ENCODE measurements at places on chromosomes 7 and 10.
A peak's percentile ranks its signal among the peaks of the same experiment; 100 is the strongest.

DNA sequence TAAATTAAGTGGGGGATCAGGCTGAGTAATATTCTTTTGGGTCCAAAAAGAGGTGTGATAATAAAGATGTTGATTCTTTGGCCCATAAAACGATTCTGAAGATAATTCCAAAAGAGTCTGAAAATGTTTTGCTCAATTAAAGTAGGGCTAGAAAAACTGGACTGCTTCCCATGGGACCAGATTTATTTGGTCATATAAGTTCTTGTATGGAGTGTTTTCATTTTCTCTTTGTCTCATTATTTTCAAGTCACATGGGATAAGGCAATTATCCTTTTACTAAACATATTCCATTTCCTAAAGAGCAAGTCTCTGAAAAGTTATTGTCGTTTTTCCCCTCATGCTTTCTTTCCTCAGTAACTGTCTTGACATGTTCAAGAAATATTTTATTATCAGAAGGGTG, 41.5 kb downstream of the CDK6 start:
- DNase-seq, result no peak

- no peak for DNase-seq
These were observed 150.2 kb upstream of the INSYN2A start for GRCh38 chr10:127346604-127347003.

DNA sequence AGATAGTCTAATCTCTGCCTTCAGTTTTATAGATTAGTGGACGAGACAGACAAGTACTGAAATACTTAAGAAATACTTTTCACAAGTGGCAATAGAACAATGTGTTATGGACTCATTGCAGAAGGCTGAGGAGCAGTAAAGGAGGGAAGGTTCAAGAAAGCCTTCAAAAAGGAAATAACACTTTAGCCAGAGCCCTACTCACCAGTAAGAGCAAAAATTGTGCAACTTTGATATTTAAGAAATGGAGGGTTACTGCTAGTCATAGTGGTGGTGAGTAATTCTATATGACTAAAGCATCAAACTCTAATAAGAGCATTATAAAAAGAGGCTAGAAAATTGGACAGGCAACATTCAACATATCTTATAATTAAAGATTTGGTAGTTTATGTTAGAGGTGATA, 28.8 kb downstream of the PTPN12 start:
- DNase-seq, result no peak

DNA sequence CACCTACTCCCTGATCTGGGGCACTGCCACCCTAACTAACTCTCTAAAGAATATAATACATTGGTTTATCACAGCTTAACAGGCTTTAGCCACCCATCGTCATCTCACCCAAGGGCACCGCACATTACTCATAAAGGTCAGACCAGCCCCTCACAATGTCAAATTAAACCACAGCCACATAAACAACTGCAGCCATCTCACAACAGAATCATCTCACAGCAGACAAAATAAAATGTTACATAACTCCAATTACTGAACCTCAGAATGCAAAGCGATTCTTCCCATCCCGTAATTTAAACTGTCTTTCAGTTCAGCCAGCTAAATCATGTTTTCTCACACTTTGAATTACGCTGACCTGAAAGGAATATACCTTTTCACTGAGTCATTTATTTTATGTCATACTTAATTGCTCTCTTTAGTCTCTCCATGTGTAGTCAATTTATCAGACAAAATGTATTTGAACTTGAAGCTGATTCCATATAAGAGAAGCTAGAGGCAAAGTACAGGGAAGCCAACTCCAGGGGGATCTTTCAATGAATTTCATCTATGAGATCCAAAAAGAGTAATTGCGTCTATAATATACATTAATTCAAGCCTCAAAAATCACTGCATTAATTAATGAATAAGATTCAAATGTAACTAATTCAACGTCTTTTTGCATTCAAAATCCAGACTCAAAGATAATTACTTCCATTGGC, 96.9 kb upstream of the NEBL start:
- no peak for DNase-seq

DNA sequence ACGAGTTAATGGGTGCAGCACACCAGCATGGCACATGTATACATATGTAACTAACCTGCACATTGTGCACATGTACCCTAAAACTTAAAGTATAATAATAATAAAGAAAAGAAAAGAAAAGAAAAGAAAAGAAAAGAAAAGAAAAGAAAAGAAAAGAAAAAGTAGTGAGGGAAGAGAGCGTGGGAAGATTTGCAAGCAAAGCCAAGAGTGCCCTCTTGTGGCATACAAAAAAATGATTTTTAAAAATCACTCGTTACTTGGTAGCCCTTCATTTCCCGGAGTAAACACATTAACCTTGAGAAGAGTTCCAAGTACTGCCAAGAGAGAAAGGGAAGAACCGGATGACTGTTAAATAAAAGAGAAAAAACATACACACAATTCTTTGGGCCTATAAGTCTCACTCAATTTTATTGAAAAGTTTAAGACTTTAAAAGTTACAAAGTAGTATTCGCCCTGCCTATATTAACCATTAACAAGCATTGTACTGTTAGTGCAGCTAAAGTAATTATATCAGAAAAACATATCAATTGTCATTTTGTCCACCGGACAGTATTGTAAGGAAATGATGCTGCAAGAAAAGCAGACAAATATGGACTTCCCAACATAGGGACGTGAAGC, 6.2 kb upstream of the CH25H start:
- DNase-seq, result no peak

DNA sequence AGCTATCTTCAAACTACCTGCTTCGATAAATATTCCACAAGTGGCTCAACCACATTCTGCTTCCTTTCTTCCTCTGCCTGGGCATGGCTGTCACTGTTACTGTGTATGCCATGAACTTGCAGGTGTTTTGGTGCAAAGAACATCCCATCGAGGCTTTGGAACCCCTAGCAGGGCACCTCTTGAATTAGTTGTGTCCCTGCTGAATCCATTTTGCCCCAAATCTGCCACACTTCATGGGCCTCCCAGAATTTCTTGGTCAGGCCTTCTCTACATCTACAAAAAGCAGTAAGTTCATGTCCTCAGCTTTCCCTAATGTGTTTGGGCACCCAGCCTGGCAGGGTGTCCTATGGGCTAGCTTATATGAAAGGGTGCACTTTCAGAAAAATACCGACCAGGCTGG, 53.6 kb downstream of the AKR1B1 start:
- no peak for DNase-seq

DNA sequence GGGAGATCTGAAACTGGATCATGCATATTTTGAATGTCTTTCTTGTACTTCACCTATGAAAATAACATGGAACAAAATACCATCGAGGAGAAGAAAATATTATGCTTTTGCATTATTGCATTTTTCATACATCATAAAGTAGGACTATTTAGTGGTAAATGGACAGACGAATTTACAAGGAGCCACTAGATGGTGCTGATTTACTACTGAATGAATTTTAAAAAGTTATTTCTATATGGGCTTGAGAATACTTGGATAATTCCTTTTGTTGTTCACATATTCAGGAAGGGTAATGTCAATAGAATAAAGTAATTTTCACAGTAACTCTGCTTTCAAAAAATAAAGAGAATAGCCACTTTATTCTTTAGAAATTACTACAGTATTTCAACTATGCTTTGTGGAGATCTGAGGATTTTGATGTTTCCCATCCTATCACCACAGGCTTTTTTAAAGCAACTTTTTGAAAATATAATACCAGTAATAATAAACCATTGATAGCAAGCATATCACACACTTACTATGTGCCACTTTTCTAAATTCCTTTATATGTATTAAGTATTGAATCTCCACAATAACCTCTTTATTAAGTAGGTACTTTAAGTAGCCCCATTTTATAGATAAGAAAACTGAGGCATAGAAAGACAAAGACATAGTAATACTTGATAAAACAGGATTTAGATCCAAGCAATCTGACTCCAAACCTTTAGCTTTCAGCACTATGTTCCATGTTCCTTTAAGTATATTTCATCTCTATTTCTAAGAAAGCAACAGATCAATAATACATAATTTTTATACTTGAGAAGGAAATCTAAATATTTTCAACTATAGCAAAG, 38.6 kb downstream of the NEBL start:
- no peak for DNase-seq

- peak; percentile 35 for DNase-seq
These were observed 20.1 kb upstream of the TLX1 start for GRCh38 chr10:101110856-101111523.

- no peak for DNase-seq
These were observed 4.8 kb upstream of the POLR1F start for GRCh38 chr7:19713676-19714075.

- peak; percentile 95 for DNase-seq
These were observed at the start of gene PDLIM1 for GRCh38 chr10:95290461-95291364. PDLIM1 (minus strand) TSS chr10:95291003; CDS start chr10:95290915, 88 bp downstream.

- DNase-seq, result no peak
These were observed 53.5 kb upstream of the TNS3 start for GRCh38 chr7:47635091-47636080.

DNA sequence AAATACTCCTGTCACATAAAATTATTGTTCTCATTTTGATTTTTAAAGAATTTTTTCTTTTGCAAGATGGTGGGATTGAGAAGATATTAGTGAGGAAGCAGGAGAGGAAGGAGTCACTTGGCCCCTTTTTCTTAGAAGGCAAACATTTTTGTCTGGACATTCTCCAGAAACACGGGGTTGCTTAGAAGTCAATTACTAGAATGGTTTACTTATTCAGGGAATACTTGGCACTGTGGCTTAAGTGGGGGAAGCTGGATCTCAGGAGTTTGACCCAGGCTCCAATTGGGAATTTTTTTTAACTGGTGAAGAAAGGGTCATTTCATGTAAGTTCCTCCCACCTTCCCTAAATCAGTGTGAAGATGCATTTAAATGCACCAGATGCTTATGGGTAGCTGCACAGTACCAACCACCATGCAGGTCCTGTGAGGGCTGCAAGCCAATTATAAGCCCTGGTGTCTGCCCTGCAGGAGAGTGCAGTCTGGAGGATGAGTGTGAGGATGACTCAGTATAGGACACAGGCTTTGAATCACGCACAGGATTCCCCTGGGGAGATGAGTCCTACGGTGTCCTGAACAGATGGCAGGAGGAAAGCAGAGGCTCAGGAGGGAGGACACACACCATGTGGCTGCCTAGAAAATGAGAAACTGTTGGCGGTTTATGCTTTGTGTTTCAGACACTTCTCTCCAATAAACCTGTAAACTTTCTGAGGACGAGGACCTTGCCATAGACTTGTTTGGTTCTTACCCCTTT, 299.1 kb downstream of the PLXNA4 start:
- DNase-seq, result no peak

DNA sequence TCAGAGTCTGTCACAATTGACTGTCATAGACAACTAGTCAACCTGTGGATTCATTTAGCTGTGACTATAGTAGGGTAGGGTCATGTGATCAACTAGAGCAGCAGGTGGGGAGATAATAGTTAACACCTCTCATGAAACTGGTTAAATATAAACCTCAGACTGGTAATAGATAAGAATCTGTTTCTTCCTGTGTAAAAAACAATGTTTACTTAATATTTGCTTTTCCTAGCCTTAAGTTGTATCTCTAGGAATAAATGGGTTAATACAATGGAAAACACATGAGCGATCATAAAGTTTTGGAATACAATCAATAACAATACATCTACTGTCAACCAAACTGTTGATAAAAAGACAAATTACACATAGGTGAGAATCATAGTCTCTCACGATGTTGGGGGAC, 43.4 kb upstream of the ITGB8 start:
- DNase-seq, result no peak

DNA sequence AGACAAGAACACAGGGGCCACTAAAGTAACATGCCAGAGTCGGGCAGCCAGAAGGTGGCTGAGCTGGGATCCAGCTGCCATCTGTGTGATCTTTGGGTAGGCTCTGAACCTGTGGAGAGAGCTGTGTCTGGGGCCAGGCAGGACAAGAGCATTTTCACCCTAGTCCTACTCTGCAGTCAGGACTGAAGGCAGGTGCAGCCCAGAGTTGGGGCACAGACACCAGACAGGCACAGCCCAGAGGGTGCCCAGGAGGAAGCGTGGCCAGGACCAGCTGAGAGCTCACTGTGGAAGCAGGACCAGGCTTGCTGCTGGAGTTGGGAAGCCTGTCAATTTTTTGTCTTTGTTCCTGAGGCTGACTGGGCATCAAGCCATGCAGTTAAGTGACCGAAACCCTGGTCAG, 113.6 kb downstream of the ADCY1 start:
- peak; percentile 56 for DNase-seq

DNA sequence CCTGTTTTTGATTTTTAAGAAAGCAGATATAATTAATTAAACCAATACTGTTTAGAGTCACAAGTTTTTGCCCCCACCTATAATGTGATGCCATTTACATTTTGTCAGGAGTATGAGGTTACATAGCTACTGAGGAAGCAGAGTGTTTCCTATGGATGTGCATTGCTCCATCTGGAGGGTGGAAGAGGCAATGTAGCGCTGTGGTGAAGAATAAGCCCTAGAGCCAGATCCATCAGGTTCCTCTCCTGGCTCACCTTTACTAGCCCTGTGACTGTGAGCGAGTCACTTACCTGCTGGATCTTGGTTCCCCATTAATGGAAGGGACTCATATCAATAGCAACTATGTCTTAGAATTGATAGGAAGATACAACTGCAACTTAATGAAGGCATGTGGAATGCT, 216.0 kb downstream of the GPAM start:
- DNase-seq, result no peak

DNA sequence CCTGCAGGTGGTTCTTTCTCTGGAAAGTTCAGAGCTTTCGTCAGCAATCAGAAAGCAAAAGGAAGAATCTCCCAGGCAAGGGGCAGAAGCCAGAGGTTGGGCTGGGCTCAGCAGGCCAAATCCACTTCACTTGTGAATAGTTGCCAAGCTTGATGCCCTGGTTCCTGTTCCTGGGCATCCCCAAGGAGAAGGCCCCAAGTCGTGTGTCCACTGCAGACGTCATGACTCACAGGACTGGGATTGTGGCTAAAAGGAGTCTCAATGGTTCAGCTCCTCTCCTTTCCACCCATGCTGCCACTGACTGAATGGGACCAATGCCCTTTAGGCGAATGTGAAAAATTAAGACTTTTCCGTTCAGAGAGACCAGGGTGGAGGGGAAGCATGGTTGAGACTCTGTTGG, 38.6 kb upstream of the TRIM8 start:
- no peak for DNase-seq

DNA sequence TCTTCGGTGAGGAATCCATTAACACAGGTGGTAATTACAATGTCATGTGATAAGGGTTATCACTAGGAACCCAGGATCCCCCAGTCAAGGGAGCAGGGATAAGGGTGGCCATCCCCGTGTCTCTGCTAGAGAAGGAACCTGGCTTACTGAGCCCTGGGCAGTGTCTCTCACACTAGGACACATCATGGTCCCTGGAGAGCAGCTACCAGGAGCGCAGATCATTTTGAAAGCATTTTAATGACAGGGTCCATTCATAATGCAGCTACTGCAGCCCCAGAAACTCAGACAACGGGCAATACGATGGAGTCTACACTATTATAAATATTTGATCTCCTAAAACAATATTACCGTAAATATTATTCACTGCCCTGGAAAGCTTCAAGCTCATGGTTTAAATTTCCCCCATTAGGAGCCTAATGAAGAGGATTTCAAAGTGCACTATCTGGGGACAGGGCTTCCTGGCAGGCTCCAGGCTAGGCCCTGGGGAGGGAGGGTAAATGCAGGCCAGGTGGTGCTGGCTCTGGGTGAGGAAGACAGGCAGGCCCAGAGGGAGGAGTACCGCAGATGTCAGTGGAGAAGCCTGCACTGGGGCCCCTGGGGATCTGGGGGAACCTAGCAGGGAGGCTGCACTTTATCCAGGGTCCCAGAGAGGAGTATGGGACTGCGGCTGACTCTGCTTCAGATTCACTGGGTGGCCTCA, 52.6 kb upstream of the LOXL4 start:
- DNase-seq, result no peak
